ENCODE measurements at places on chromosomes 13 and 19.

DNA sequence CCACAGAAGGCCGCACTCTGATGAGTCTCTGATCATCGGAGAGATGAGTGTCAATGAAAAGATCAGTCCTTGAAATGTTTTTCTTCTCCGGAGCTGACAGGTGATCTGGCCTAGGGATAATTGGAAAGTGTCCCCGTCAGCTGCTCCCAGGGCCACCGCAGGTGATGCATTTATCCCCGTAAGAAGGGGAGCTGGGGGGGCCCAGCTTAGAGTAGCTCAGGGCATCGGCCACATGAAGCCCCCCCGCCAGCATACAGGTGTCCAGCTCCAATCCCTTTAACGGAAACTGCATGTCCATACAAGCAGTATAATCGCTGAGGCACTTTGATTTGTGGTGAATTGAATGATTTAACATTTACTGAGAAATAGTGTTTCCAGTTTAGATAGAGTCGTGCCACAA is 27.7 kb downstream of the ATP4B start:
- no peak for DNase-seq

DNA sequence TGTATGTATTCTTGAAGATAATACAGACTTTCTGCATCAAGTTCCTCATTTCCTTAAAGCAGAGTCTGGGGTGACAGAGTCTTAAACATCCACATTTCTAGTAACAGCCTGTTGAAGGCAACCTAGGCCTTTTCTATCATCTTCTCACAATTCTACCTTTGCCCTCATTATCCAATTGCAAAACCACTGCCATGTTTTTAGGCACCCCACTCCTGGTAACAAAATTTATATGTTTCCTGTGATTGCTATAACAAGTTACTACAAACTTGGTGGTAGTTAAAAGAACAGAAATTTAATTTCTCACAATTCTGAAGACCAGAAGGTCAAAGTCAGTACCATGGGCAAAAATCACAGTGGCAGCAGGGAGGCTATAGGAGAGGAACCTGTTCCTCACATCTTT is 33.1 kb downstream of the TUBA3C start:
- no peak for DNase-seq

DNA sequence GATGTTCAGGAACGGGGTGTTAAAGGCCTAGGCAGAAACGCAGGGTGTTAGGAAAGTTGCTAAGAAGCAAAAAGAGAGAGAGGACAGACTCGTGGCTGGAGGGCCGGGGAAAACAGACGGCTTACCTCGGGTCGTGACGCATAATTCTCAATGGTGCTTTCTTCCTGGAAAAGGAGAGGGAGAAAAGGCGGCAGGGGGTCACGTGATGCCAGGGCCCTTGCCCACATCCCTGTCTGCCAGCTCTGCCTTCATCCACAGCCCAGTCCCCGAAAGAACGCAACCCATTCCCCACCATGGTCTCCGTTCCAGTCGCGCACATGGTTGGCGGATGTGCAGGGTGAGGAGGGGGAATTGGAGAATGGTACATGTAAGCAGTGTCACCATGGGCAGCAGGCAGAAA is 1.6 kb downstream of the KRTDAP start:
- no peak for DNase-seq

DNA sequence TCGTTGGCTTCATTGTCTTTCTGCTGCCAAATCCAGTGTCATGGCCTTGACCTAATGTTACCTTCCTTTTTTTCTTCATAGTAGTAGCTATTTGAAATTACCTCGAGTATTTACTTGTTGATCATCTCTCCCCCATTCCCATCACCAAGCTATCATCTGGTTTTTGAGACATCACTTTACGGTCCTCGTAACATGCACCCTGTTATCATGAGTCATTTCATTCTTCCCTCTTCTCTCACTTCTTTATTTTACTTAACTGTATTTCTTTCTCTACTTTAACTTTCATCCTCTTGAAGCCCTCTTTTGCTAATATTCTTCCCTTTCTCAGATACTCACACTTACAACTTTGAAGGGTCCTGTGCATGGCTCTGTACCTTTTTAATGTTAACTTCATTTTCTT is 31.8 kb downstream of the TPP2 start:
- DNase-seq = no peak

GRCh38 chr13:53206455-53206854 is 177.8 kb downstream of the OLFM4 start:
- no peak for DNase-seq

DNA sequence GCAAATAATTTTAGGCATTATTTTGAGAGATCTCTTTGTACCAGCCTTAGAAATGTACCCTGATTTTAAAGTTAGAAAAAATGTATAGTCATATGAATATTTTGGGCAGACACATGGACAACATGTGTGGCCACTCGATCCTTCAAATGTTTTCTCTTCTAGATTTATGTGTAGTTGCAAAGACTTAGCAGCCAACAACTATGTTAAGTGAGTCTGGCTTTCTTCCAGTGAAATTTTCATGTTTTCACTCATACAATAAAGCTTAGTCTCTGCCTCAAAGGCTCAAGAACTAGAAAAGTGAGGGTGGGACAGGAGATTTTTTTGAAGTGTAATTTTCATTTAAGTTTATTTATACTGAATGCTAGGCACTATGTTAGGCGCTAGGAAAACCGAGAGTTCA is 207.7 kb upstream of the DACH1 start:
- DNase-seq = no peak

DNA sequence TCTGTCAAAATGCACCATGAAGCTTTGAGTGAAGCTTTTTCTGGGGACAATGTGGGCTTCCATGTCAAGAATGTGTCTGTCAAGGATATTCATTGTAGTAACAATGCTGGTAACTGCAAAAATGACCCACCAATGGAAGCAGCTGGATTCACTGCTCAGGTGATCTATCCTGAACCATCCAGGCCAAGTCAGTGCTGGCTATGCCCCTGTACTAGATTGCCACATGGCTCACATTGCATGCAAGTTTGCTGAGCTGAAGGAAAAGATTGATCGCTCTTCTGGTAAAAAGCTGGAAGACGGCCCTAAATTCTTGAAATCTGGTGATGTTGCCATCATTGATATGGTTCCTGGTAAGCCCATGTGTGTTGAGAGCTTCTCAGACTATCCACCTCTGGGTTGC is 12.7 kb downstream of the GPR42 start:
- DNase-seq = no peak

GRCh38 chr19:30419568-30420180 is 47.5 kb downstream of the ZNF536 start:
- DNase-seq = no peak

DNA sequence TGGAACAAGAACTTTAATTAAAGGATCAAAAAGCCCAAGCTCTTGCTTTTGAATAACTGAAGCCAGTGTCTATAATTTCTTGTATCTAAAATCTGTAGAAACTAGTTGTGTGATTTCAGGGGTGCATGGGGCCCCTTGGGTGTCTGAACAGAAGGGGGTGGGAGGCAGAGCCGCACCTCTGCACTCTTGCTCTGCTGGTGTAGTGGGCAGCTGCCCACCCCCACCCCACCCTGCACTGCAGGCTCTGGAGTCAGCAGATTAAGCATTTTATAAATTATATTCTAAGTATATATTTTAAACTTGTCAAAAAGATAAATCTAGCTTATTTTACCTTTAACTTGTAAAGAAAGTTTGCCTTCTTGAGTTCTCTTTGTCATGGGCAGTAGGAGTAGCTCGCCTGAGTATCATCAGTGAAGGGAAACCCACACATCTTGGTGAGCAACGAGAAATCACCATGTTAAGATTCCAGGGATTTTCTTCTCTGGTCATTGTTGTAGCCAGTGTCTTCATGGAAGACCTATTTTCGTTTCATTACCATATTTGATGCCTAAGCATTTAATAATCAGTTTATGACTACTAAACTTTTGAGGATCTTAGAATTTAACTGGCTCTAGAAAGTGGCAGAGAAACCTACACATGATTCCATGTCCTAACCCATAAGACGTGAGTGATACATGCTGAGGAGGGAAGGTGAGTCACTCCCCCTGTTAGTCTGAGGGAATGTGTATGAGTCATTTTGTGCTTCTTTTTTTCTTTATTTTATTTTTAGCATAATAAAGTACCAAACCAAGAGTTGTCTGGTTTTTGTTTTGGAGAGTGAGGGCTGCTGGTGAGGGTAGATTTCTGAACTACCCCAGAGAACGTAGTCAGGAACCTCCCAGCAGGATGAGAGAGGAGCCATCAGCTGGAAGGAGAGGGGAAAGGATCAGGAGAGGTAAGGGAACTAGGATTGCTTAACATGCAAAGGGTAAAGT is 7.7 kb downstream of the UBE2L5 start:
- no peak for DNase-seq

- no peak for DNase-seq
Measured at GRCh38 chr13:84648069-84648640, 765.9 kb upstream of the SLITRK1 start.

DNA sequence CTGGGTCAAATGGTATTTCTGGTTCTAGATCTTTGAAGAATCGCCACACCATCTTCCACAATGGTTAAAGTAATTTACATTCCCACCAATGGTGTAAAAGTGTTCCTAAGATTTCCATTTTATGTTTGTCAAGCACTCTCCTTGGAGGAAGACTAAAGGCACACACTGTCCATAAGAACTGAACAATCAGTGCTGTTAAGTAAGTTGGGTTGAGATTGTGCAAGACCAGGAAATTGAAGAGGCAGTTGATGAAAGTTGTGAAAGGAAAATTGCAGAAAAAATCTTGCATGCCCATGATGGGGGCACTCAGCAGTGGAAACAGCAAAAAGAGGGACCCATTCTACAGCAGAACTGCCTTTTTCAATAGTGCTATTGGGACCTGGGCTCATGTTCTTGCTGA is 323.6 kb downstream of the DLEU7 start:
- no peak for DNase-seq

DNA sequence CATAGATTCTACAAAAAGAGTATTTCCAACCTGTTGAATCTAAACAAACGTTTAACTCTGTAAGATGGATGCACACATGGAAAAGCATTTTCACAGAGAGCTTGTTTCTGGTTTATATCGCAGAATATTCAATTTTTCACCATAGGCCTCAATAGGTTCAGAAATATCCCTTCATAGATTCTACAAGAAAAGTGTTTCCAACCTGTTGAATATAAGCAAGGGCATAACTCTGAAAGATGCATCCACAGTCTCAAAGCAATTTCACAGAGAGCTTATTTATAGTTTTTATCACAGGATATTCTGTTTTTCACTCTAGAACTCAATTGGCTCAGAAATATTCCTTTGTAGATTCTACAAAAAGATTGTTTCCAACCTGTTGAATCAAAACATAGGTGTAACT is 1483.6 kb downstream of the UQCRFS1 start:
- no peak for DNase-seq

GRCh38 chr19:4322942-4323665 is 15.5 kb downstream of the STAP2 start:
- DNase-seq = no peak

DNA sequence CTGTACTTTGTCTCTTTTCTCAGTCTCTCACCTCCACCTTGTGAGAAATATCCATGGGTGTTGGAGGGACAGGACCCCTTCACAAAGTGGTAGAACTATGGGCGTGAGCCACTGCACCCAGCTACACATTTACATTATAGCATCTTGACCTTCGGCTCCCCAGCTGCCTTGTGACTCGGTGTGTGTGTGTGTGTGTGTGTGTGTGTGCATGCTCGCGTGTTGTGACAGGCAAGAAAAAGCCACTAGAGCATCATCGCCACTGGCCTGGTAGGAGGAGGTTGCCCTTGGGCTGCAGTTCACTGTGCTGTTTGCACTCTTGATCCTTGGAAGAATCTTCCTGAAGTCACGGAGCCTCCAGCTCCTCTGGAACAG is 13.7 kb upstream of the ZNF888 start:
- DNase-seq = no peak

GRCh38 chr13:36282821-36283432 is 14.7 kb downstream of the CCDC169 start:
- no peak for DNase-seq

DNA sequence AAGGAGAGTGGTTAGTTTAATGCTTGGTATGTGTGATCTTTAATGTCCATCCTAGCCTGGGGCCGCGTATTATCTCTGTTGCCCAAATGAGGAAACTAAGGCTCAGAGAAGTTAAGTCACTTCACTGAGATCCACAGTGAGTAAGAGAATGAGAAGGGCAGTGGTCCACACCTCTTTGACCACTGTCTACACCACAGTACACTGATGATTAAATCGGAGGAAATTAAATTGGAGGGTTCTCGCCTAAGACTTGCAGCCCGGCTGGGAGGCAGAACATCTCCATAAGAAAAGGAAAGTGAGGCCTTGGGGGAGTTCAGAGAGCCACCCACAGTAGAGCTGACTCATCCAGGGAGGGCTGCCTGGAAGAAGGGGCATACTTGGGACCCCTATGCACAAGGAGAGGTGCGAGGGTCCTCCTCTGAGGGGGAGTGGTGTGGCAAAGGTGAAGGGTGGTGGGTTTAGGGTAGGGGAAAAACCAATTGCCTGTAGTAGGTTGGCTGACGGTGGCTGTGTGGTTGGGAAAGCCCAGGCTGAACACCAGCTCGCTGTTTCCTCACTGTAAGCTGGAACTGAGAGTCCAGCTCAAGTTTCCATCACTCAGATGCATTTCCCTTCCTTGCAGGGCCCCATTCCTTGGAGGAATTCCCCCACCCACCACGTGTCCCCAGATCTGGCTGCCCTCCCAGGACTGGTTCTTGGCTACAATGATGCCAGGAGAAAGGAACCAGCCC is 15.0 kb upstream of the DHRS12 start:
- DNase-seq = no peak

DNA sequence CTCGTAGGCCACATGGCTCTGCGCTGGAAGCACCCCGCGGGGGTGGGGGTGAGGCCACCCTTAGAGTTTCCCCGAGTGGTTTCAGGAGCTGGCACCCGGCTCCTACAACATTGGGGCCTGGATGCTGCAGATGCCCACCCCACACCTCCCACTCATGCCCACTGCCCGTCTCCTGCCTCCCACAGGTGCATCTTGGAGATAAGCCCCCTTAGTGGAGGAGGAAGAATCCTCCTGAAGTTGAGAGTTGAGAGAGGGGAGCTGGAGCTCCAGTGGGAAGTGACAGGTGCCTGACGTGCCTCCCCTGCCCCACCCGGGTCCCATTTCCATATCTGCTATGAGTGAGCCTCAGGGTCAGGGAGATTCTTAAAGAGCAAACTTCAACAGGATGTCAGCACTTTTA is 341.3 kb downstream of the TEX29 start:
- DNase-seq = no peak

DNA sequence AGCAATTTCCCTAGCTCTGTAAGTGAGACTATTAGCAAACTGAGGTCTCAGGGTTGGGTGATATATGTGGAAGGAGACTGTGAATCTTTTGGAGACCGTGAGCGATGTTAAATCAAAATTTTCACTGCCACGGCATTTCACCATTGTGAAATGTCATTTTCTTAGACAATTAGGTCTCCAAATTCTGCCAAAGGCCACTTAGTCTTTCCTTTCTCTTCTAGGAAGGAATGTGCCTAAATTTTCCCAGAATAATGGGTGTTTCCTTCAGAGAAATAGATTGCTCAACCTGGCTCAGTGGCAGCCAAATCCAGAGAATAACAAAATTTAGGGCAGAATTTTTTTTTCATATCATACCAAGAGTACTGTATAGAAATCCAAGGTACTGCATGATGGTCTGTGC is 64.5 kb upstream of the SCEL start:
- no peak for DNase-seq
